ENCODE measurements at places on chromosomes 1 and 21.

DNA sequence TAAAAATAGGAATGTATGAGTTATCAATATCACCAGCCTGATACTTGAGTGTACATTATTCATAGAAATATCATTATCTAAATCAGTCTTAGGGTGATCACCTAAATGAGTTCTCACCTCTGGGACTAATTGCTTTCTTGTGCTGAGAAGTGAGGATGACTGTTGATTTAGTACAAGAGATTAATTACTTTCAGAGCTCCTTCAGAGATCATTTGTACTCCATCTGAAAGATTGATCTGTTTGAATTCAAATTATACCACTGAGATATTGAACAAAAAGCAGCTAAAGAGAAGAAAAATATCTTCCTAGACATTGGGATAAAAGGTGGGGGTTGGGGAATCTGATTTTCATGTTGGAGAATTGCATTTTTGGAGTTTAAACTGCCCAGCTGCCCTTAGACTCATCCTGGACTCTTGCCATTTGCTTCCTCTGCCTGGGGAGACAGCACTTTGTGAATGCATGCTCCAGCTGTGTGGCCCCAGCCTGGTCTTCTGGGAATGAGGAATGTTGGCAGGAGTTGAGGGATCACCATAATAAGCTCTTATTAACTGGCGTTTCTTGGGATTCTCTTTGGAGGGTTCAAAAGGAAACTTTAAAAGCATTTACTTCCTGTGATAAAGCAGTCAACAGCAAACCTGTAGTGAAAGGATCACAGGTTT lies 19.7 kb upstream of the PGBD2 start:
- DNase-seq, result no peak

GRCh38 chr1:110645821-110646735 lies 28.7 kb downstream of the KCNA3 start:
- DNase-seq, result no peak

DNA sequence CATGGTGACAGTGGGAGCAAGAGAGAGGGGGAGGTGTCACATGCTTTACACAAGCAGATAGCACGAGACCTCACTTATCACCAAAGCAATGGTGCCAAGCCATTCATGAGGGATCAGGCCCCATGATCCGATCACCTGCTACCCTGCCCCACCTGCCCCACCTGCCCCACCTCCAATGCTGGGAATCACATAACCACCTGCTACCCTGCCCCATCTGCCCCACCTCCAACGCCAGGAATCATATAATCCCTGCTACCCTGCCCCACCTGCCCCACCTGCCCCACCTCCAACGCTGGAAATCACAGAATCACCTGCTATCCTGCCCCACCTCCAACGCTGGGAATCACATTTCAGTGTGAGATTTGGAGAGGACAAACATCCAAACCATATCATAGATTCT lies 10.6 kb upstream of the AIRE start:
- no peak for DNase-seq

- DNase-seq, result no peak
Observed at GRCh38 chr1:240612811-240613210, 856 bp upstream of the GREM2 start.

- no peak for DNase-seq
Observed at GRCh38 chr1:98897479-98897878, 107.2 kb downstream of the PLPPR5 start.

DNA sequence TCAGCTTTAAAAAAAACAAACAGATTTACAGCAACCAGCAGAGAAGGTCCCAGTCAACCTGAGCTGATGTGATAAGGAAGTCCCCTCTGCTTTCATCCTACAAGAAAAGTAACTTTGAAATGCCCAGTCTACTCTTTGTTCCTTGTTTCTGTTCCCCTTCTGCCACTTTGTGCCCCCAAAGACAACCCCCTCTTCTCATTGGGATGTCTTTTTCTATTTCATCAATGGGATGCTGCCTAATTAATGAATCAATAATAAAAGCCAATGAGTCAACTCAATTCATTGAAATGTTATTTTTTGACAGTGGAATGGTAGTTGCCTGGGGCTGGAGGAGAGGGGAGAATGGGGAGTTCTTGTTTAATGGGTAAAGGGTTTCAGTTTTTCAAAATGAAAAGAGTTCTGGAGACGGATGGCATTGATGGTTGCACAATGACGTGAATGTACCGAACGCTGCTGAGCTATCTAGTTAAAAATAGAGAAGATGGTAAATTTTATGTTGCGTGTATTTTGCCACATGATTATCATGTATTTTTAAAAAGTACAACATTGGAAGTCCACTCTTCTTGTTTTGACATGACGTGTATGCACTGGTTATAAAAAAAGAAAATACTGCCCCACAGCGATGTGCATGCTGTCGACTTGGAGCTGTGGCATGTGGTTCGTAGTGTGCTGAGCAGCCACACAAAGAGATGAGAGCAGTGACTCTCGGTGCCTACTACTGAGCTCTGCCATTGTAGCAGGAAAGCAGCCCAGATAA lies 22.4 kb upstream of the PADI2 start:
- no peak for DNase-seq

DNA sequence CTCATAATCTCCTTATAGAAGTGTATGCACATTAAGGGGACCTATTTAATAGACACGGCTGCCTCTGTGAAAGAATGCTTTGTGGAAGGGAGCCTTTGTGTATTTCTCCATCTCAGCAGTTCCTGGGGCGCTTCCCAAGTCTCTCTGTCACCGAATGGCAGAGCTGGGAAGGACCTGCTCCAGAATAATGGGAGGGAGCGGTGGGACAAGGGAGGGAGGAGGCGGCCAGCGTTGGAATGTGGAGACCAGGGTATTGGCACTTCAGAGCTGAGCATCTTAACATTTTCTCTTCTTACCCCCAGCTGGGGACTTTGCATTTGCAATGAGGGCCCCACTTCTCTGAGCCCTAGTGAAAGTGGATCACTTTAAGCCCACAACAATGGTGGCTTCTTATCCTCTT lies 23.9 kb downstream of the CACHD1 start:
- no peak for DNase-seq

DNA sequence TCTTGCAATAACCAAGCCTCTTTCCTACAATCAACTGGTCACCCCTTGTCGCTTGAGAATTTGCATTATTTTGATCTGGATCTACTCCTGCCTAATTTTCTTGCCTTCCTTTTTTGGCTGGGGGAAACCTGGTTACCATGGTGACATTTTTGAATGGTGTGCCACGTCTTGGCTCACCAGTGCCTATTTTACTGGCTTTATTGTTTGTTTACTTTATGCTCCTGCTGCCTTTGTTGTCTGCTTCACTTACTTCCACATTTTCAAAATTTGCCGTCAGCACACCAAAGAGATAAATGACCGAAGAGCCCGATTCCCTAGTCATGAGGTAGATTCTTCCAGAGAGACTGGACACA lies 743 bp downstream of the GPR52 start:
- DNase-seq, result no peak

- no peak for DNase-seq
Observed at GRCh38 chr1:104933846-104934245, 1184.1 kb downstream of the AMY1C start.
